ENCODE measurements at places on chromosomes 6 and 20.

DNA sequence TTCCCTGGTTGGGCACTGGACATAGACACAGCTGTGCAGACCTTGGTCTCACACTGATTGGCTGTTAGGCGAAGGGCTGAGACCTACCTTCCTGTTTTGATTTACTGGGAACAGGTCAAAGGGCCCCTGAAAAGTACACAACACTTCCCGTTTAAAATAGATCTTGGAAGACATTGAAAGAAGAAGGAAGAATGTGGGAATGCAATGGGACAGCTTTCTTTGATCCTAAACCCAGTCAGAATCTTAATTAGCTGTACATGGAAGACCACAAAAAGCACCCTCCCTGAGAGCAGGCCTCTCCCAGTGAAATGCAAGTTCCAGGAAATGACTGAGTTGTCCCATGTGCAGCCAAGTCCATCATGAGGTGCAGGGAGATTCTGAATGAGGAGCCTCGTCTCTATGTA lies 83.6 kb upstream of the EXOC2 start:
- no peak for DNase-seq

DNA sequence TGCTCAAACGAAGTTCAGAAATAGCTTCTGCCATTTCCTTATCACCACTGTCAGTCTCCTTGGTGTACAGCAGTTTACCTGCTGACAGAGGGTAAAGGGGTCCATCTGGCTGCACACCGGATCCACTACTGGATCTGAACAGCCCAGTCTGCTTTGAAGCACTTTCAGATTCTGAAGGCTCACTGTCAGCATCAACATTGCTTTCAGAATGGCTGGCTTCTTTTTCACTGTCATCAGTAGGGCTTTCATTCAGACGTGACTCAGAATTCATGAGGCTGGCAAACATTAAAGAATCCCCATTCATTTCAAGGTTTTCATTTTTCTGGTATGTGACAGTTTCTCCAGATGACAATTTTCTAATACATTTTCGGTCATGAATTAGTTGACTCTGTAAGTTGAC lies 21.0 kb upstream of the PNISR start:
- no peak for DNase-seq

DNA sequence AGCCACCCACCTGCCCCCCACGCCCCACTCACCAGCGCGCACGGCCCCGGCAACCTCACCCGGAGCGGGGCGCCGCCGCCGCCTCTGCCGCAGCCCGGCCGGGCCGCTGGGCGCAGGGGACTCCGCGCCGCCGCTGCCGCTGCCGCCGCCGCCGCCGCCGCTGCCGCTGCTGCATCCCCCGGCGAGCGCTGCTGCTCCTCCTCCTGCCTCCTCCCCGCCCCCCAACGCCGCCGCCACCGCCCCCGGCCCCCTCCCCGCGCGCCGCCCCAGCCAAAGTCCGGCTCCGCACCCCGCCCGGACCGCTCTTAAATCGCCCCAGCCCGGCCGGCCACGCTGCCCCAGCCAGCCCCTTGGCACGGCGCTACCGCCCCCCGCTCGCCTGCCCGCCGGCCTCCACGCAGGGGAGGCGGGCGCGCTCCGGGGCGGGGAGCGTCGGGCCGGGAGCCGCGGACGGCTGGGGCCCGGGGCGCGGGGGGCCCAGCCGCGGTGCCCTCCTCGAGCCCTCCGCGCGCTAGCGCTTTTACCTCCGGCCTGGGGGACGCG lies at the start of gene SULF2:
SULF2 (minus strand) TSS at position 171 of the 543 bp plus-strand sequence. CDS start 28,118 bp downstream, outside the sequence.
- no peak for DNase-seq

DNA sequence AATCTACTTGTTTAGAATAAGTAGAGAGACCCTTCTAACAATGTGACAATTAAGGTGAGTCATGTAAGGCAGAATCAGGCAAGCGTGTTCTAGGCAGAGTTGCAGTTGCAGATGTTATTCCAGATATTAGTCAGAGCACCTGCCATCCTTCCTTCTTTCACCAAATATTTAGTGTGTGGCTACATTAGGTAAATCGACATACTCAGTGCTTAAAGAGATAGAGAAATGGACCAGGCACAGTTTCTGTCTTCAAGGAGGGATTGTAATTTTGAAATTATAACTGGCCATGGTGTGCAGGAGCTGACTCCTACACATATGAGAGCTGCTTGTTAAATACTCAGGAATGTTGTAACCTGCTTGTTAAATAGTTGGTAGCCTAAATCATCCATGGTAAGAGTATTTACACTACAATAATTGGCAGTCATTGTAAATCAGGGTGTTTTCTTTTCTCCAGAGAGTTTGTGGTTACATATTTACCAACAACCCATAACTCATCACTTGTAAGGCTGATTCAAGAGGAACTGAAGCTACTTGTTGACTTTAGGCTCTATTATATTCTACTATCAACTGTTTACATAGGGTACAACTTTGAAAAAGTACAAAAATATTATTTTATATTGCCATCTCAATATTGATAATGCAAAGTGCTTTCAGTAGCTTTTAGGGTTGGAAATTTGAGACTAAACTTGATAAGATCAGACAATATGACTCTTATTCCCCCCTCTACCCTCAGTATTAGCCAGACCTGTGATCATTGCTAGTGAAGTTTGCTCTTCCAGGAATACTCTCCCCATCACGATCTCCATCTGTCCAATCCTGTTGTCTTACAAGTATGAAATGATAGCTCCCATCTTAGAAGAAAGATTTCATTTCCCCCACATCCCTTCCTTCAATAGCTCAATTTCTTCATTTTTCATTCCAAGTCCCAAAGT lies 607.1 kb downstream of the COL12A1 start:
- no peak for DNase-seq

GRCh38 chr6:34572585-34572984 lies 16.5 kb upstream of the SPDEF start:
- no peak for DNase-seq

- no peak for DNase-seq
Measured at GRCh38 chr6:51533962-51534361, 553.5 kb downstream of the PKHD1 start.

DNA sequence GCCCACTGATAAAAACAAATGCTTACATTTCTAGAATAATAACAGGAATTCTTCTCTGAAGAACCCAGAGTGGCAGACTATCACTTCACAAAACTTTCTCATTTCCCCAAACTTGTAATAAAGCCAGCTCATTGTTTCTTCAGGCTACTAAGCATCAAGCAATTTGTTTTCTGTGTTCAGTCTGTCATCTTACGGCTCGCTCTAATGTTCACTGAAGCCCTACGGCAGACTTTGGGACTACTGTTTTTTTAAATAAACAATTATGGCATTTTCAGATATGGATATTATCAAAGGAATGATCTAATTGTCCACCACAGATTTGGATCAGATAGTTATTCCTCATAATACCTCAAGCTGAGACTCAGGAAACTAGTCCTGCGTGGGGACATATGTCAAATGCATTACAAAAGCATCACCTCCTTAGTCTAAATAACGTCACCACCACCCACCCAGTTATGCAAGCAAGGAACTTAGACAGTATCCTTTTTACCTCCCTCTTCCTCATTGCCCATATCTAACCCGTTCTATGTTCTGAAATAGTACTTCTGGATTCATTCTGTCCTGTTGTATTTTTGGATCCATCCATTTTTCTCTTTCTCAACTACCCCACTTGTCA lies 415.1 kb downstream of the PLCB1 start:
- no peak for DNase-seq

- DNase-seq = peak; percentile 71
Measured at GRCh38 chr6:13454286-13455221, 32.8 kb downstream of the GFOD1 start.

- no peak for DNase-seq
Measured at GRCh38 chr6:104046426-104046825, 813.3 kb downstream of the HACE1 start.

- DNase-seq = no peak
Measured at GRCh38 chr6:144595266-144595665, 310.1 kb downstream of the UTRN start.

DNA sequence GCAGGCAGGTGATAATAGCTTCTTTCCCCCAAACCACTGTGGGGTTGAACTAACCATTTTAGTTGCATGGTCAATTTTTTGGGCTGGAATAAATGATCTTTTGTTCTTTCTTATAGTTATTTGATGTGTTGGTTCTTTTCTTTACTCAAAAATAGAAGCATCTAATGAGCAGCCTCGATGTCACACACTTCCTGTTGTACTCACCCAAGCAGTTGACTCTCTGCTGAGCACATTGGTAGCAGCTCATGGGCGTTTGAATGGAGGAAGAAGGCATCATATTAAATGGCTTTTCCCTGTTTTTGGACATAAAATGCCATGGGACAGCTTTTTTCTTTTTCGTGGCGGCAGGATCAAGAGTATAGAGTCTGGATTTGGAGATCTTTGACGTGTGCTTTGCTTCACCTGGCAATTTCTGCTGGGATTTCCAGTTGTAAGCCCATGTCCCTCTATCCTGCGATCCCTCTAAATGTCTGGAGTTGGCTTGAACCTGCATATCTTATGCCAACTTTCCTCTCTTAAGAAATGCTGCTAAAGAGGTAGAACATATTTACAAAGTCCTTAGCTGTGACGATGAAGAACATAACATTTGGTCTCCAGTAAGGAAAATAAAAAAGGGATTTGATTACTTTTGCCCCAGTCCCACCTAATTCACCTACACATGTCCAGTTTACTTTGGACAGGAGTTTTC lies 268.3 kb downstream of the PRL start:
- DNase-seq = no peak

DNA sequence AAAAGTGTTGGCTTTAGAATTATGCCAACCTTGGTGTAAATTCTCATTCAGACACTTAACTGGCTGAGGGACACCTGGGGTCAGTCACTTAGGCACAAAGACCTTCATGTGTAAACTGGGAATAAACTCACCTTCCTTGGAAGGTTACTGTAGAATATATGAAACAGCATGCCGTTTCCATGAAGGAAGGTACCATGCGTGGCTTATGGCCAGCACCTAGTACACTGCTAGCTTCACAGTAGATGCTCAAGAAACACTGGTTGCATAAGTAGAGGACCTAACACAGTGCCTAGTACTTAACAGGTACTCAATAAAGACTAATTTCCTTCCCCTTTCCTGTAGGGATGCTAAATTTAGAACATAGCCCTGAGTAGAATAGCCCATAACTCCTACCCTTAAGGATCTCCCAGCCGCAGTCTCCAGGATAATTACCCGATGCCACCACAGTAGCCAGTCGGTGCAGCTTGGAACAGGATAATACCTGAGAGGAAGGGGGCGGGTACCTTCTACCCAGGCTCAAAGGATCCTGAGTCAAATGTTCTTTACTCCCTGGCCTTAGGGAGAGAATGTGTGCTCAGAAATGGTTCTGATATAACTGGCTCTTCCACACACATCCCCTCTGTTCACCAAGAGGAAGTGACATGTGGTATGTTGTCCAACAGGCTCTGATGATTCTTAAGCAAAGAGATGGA lies 3.6 kb downstream of the BCL2L1 start:
- no peak for DNase-seq

- no peak for DNase-seq
Measured at GRCh38 chr6:139942331-139942730, 567.9 kb upstream of the CITED2 start.

- DNase-seq = no peak
Measured at GRCh38 chr6:91075244-91075976, 488.5 kb upstream of the MAP3K7 start.

DNA sequence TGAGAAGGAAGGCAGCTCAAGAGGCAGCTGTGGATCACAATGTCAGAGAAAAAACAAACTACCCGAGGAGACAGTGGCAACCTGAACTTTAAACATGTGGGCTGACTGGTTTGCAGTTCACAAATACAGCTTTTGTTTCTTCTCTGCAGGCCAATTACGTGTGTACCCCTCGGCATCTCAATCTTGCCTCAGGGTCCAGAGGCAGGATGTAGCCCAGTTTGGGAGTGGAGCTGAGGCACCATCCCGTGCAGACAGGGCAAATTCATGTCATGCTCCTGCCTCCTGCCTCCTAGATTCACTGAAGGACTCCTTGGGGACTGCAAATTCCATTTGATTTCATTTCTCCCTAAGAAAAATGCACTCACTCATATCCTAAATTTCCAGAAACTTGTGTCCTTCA lies 94.2 kb upstream of the KCNK16 start:
- no peak for DNase-seq

DNA sequence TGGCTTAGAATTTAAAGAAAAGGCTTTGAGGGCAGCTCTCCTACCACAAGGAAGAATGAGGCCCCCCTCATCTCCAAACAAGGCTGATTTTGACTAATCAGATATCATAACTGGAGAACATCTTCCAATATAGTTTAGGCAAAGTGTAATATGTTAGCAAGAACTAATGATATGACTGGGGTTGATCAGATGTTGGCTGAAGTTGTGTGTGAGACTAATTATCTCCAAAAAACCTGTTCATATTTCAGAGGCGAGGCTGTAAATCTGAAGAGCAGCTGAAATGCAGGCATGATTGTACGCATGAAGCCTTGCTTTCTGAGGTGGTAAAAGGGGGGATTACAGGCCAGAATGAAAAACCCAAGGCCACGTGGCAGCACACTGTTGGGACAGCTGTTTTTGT lies 16.0 kb upstream of the ZNF831 start:
- no peak for DNase-seq

DNA sequence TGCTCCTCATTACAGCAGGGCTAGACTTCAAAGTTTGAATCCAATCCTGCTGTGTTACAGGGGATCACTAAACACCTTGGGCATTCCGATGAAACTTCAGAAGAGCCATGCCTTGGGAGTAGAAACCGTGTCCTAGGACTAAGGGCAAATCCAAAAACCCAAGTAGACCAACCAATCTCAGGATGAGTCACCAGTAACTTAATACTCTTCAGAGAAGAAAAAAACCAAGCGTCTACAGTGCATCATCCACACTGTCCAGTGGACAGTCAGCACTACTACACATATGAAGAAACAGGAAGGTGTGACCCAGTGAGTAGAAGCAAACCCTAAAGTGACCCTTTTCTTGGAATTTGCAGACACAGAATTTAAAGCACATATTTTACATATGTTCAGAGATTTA lies 39.5 kb upstream of the VAPB start:
- no peak for DNase-seq

DNA sequence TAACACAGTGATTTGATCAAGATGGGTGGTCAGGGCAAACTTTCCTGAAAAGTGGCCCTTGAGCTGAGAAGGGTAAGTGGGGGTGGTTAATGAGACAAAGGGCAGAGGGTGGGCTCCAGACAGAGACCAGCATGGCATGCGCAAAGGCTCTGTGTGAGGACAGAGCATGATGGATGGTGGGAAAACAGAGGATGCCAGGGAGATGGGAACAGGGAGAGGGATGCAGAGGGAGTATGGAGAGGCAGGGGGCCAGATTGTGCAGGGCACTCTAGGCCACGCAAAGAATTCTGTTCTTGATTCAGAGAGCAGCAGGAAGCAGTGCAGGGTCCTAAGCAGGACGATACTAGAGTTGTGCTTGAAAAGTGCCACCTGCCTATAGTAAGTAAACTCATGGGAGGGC lies 394.4 kb downstream of the BTBD9 start:
- DNase-seq = no peak

DNA sequence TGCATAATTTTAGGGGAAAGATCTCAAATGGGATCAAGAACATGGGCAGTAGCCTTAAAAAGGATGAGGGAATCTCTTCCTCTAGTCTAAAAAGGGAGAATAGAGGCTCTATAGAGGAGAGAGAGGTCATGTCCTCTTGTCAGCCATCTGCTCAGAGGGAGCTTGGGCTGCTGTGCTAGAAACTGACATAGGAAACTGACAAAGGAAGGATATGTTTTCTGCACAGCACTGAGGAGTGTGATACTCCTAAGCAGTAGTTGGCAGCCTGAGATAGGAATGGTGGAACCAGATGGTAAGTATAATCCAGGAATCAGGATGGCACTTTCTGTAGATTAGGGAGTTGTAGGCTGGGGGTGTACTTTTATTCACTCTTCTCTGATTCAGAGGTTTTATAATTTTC lies 59.2 kb downstream of the PTPRA start:
- DNase-seq = no peak

GRCh38 chr20:46028110-46028509 lies 905 bp upstream of the SLC12A5 start:
- no peak for DNase-seq

- no peak for DNase-seq
Measured at GRCh38 chr6:6588924-6589709, 597 bp downstream of the LY86 start.
